Foreskin keratinocyte (primary cell): ENCODE measurements at places on chromosomes 1 and 21.
A peak's percentile ranks its signal among the peaks of the same experiment; 100 is the strongest.

DNA sequence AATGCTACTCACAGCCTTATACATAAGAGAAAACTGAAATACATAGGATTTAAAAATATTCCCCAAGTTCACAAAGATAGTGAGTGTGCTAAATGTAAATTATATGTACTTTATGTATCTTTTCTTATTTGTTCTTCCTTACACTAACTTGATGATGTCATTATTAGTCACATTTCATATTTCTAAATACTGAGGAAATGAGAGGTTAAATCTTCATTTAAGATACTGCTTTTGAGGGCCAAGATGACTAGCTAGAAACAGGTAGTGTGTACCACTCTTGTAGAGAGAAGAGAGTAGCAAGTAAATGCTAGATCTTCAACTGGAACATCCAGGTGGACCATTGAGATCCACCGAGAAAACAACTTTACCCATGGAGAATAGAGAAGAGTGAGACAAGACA lies 29.8 kb downstream of the PYHIN1 start:
- peak; percentile 15 for DNase-seq

DNA sequence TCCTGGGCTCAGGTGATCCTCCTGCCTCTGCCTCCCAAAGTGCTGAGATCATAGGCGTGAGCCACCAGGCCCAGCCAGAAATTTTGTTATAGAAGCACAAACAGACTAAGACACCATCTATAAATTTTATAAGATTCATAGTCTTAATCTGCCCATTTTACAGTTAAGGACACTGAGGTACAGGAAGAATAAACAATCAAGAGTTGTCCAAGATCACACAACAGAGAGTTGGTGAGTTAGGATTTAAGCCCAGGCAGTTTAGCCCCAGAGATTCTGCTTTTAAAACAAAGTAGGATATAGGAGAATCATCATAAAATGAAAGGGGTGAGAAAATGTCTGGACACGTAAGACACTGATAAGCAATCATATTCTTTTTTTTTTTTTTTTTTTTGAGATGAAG lies 6.8 kb downstream of the TEX46 start:
- DNase-seq, result no peak

DNA sequence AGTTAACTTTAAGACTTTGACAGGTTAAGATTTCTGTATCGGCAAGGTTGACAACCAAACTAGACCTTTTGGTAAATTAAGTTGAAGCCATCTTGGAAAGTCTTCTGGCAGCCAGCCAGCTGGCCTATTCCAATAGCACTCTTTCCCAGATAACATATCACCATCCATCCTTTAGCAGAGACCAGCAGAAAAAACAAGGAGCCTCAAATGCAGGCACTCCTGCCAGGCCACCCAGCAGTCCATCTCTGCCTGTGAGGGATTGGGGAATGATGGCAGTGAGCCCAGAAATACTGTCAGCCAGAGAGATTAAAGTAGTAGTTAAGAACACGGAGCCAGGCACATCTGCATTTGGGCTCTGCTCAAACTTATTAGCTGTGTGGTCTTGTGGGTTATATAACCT lies 19.4 kb downstream of the ZBTB40 start:
- no peak for DNase-seq

DNA sequence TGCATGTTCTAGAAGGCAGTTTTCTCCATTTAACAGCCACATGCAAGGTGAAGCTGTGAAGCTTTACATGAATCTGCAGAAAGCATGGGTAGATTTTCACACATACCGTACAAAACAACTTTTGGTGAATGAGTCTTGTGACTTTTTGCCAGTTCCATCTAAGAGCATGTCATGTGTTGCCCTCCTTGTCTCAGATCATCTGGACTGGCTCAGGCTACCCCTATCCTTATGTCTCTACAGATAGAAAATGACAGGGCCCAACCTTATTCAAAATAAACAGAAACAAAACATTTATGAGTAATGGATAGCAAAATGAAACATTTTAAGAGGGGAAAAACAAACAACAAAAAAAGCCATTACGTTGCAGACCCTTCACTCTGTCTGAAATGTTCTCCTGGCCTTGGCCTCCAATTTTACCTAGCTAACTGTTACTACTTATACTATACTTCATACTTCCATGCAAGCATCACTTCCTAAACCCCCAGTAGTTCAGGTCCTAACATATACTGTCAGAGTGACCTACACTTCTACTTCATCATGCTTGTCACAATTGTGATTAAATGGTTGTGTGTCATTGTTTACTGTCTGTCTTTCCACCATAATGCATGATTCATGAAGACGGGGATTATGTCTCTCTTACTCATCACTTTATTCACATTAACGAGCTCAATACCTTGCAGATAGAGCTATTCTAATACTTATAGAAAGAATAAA lies 39.0 kb downstream of the LRRC8C start:
- peak; percentile 89 for DNase-seq

- DNase-seq, result no peak
These were observed 250.3 kb downstream of the TOMM20 start for GRCh38 chr1:234878288-234878687.

GRCh38 chr1:111030590-111030989 lies 66.9 kb upstream of the LRIF1 start:
- DNase-seq, result peak; percentile 42

- no peak for DNase-seq
These were observed 26.8 kb upstream of the RASAL2 start for GRCh38 chr1:178066908-178067614.

DNA sequence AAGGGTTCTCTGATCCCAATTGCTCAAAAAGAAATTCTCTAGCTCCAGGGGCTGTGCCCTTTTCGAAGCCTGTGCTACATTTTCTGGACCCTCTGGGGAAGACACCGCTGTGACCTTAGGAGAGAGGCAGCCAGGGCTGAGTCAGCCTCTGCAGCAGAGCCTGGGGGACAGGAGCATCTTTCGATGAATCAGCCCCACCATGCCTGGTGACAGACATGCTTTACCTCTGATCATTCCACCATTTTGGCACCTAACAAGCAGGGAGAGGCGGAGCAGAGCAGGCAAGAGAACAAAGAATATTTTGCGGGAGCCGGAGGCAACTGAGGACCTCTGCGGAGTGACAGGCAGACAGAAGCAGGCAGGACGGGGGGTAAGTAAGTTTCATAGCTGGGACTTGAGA lies 84.9 kb downstream of the VWA5B1 start:
- DNase-seq, result no peak

GRCh38 chr1:234477386-234478151 lies 1.4 kb downstream of the TARBP1 start:
- no peak for DNase-seq

- DNase-seq, result no peak
These were observed 189.0 kb downstream of the CENPF start for GRCh38 chr1:214791961-214792360.

GRCh38 chr1:34715139-34715538 lies 39.7 kb upstream of the GJB5 start:
- no peak for DNase-seq

DNA sequence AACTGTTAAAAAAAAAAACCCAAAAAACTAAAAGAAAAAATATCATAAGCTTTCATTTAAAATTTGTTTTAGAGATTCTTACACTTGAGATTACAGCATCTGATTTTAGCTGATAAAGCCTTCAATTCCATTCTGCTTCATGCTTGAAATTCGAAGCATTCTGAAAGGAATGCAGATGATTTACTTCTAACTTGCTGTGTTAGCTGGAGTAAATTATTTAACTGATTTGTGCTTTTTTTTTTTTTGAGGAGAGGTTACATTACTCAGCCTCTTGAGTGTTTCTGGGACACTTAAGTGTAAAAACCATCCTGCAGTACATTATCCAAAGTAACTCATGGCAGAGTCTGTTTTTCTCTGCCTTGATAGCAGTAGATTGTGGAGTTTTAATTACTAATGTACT lies 4.5 kb upstream of the TRIM67 start:
- no peak for DNase-seq

DNA sequence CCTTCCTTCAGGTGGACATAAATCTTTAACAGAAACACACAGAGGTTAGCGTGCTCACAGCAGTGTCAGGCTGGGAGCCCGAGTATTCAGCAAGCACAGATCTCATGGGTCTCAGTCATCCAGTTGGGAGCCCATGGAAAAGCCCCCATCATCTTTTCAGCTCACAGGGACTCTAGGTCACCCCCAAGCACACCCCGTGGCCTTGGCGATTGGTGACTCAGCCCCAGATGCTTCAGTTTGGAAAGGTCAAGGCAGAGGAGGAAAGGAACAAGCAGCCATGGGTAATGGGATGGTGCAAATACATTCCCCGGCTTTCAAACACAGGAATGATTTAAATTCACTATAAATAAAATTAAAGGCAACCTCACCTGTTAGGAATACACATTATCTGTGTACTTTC lies 88.9 kb downstream of the PGBD5 start:
- DNase-seq, result no peak

DNA sequence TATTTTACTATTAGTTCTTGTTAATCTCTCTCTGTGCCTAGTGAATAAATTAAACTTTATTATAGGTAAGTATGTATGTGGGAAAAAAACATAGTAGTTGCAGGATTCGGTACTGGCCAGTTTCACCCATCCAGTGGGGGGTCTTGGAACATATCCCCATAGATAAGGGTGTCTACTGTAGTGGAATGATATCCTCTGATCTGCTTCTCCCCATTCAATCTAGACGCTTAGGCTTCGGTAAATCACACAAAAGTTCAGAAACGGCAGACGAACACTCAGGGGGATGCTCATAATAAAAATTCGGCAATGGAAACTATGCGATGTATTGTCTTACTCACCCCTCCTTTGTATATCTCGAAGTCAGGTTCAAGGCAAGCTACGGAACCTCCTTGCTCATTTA lies 232.9 kb upstream of the COA6 start:
- no peak for DNase-seq

DNA sequence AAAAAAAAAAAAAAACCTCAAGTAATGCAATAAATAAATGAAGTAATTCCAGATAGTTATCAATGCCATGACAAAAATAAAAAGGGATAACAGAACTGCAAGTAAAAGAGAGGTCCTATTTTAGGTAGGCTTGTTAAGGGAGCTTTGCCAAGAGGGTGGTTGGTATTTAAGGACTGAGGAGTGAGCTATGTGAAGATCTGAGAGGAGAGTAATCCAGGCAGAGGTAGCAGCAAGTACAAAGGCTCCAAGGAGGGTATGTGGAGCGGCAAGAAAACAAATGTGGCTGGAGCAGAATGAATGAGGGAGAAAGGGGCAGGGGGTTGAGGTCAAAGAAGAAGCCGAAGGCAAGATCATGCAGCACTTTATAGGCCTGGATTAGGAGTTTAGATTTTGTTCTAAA lies 59.9 kb upstream of the CDC42BPA start:
- DNase-seq, result no peak

GRCh38 chr1:239909898-239910297 lies 181.8 kb upstream of the FMN2 start:
- peak; percentile 11 for DNase-seq

- DNase-seq, result no peak
These were observed 11.6 kb upstream of the AHDC1 start for GRCh38 chr1:27615346-27616192.

GRCh38 chr1:25608488-25609178 lies 8.0 kb upstream of the MAN1C1 start:
- no peak for DNase-seq

DNA sequence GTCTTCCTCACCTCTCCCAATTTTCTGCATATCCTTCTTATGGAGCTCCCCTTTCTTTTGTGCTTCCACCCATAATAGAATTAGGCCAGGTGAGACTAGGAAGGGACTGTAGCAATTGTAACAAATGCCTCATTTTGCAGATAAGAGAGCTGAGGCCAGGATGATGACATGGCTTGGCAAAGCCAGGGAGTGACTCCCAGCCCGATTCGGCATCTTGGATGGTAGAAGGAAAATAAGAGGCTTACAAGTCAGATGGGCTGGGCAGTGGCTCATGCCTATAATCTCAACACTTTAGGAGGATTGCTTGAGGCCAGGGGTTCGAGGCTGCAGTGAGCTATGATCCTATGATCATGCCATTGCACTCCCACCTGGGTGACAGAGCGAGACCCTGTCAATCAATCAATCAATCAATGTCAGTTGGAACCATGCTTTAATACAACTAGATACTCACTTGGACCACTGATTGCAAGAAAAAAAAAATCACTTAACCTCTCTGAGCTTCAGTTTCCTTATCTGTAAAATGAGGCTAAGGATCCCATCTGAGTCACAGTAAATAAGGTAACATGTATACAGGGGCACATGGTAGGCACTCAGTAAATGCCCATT lies 51.6 kb downstream of the PLEKHA6 start:
- no peak for DNase-seq

DNA sequence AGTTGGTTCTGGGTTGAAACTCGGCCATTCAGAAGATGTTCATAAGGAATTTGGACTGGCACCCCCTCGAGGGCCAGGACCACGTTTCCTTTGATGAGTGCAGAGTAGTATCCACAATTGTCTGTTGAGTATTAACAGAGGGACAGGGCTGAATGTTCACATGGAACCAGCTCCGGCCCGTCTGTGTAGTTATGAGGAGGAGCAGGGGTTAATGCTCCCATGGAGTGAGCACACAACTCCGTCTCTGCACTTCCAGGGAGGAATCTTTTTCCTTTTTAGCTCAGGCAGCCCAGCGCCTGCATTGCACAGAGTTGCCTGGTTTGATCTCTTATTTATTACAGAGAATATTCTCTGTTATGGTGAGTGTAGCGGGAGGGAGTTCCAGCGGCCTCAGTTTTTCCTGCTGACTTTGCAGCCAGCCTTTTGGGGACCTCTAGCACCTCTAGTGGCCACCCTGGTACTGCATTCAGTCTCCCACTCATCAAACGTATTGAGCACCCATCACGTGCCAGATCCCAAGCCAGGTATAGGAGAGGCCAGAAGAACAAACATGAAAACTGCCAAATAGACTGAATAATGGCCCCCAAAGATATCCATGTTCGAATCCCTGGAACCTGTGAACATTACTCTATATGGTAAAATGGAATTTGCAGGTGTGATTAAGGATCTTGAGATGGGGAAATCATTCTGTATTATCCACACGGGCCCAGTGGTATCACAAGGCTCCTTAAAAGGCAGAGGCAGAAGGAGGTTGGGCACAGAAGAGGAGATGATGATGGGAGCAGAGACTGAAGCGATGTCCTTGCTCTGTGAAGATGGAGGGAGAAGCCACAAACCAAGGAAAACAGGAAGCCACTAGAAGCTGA lies 167.7 kb upstream of the CSF3R start:
- DNase-seq, result peak; percentile 29
